ENCODE measurements at places on chromosomes 7 and 10.

GRCh38 chr10:88012641-88013040 lies 149.2 kb downstream of the PTEN start:
- DNase-seq: no peak

DNA sequence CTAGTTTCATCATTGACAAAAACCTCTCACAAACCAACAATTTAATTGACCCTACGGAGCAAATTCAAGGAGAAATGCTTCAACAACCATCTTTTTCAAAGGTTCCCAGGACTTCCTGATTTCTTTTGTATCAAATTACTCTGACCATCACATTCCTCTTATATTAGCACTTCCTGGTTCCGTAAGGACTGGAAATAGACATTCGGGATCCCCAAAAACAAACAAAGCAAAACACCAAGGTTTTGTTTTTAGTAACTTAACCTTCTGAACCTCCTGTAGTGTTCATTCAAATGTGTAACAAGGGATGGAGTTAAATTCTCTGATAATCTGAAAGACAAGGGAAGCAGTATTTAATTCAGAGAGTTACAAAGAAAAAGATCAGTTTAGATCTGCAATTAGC lies 387.6 kb upstream of the NRP1 start:
- DNase-seq: no peak

DNA sequence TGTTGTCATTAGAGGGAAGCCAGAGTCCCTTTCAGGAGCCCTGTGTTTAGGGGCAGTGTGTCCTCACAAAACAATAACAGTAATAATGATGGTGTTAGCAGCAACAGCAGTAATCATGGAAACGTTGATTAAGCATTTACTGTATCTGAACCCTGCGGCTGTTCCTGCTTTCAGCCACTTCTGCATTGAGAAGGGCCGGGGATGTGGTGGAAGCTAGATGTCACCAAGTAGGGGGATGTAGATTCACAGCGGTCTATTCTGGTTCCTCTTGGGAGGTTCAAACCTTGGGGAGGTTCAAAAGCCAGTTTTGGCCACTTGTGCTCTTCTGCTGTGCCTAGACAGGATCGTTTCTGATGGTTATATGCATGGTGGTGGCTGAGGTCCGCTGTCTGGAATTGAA lies 44.8 kb downstream of the PRPF18 start:
- DNase-seq: no peak

GRCh38 chr7:135910393-135911036 lies 66.6 kb downstream of the MTPN start:
- no peak for DNase-seq

DNA sequence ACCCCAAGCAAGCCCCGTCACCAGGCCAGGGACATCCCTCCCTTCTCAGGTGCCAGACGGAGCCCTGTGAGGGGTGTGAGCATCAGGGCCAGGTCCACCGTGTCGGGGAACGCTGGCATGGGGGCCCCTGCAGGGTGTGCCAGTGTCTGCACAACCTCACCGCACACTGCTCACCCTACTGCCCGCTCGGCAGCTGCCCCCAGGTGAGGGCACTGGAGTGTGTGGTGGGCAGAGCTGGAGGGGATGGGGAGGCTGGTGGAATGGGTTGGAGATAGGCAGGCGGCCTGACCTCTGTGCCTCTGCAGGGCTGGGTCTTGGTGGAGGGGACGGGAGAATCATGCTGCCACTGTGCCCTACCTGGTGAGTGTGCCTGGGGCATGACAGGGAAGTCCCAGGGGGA lies 19.9 kb upstream of the ZNF467 start:
- DNase-seq: no peak

DNA sequence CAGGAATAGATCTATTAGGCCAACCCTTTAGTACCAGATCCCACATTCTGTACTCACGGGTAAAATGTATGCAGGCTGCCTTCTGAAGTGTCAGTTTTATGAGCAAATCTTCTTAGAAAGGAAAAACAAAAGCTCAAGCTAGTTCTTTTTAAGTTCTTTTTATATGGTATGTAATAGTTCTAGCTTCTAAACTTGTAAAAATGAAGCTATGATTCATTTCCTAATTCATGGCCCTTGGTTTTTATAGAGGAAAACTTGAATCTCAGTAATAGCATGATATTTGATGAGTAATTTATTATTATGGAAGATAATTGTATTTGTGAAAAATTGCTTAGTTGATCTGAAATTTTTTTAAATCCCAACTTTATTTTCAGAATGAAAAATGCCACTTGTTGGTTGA lies 54.3 kb downstream of the SLK start:
- no peak for DNase-seq

DNA sequence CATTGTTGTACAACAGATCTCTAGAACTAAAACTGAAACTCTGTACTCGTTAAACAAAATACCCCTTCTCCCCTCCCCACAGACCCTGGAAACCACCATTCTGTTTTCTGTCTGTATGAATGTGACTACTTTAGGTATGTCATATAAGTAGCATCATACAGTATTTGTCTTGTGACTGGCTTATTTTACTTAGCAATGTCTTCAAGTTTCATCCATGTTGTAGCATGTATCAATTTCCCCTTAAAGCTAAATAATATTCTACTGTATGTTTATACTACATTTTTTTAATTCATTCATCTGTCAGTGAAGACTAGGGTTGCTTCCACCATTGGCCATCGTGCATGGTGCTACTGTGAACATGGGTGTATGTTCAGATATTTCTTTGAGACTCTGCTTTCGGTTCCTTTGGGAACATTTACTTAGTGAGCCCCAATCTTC lies 71.2 kb upstream of the RPA3 start:
- no peak for DNase-seq

DNA sequence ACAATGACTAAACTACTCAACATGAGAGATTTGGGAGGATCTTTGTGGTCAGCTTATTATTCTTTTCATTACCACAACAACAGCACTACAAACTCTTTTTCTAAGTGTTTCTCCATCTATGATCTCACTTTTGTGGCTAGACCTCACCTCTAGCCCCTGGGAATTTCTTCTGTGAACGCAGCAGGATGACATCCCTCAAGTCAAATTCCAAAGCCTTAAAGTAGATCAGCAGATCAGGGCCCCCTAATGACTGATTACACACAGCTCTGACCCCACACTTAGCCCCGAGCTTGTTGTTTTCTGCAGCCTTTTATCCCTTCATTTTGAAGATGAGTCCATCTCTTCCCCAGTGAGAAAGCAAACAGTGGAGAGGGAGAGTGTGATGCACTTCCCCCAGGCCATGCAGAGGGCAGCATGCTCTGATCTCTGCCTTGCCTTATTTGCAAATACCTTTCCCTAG lies 27.3 kb downstream of the TFAM start:
- no peak for DNase-seq

DNA sequence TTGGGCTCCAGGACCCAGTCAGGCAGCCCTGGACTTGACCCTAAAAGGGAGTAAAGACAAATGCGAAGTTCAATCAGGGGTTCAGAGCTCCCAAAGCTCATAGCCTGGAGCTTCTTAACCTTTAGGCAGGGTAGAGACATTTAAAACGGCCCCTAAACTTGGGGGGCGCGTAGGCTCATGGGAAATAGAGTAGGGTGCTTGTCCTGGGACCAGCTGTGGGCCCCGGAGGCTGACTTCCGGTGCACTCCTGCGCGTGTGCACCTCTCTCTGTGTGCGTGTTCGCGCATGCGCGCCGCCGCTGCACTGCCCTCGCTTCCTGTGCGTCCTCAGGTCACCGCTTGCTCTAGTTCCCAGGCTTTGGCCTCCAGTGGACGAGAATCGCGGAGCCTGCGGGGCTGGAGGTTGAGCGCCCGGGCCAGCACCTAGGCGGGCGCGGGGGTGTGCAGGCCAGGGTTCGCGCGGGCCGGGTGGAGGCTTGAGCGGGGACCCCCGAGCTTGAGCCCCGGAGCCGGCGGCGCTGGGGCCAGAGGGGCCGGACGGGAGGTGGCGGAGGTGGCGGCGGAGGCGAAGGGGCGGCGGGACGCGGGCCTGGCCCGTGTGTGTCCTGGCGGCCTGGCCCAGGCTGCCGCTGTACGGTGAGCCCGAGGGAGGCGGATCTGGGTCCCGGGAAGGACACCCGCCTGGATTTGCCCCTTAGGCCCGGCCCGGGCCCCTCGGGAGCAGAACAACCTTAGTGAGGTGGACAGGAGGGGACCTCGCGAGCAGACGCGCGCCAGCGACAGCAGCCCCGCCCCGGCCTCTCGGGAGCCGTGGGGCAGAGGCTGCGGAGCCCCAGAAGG lies at the start of gene RBAK:
Gene RBAK, plus strand, starts transcription at position 303 of the 839 bp plus-strand sequence. CDS start 2,217 bp downstream, outside the sequence.
- DNase-seq: peak; percentile 70

DNA sequence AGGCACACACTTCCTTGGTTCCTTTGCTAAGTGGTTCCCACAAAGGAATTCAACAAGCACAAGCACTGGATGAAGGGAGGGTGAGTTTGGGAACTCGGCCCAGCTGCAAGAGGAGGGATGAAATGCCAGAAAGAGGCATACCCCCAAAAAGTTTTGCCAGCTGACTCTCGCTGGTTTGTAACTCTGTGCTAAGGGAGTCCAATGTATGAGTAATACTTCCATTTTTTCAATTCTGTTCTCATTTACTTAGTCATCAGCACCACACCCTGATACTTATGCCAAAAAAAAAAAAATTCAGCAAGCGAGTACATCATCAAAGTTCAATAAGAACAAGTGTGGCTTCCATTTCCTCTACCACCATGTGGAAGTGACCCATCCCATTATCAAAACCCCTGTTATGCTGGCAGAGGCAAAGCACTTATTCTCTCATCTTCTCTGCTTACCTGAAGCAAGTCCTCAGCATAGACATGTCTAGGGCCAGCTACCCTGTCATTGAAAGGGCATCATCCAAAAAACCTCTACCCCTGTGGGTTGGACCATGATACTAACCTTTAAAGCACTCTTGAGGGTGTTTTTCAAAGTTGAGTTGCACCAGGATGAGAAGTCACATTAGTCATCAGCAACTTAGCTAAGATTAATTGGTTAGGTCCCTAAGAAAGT lies 6.9 kb upstream of the HYCC1 start:
- DNase-seq: no peak

GRCh38 chr10:43313901-43314300 lies 47.0 kb upstream of the RASGEF1A start:
- no peak for DNase-seq

DNA sequence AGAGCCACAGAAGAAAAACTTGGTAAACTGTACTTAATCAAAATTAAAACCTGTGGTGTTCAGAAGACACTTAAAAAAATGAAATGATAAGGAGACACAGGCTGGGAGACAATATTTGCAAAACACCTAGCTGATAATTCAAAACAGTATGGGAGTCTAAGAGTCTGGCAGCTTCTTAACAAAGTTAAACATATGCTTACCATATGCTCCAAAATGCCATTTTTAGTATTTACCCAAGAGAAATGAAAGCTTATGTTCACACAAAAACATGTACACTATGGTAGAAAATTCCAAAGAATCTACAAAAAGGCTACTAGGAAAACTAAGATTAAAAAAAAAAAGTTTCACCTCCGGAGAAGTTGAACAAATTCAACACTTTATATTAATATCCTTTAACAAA lies 48.6 kb downstream of the ITGB1 start:
- no peak for DNase-seq

DNA sequence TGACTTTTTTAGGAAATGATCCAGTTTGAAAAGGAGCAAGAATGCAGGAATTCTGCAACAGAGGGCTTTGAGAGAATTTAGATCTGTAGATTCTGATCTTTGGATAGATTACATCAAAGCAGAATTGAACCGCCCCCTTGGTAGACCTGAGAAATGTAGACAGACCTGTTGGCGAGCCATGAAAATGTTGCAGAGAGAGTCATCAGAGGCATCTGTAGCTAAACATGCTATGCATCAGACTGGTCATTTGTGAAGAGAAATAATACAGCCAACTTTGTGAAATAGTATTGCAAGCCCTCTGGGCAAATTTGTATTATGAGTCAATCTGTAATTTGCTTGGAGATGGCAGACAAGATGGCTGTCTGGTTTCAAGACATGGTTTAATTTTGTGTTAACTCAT lies 4.3 kb upstream of the C1GALT1 start:
- no peak for DNase-seq

DNA sequence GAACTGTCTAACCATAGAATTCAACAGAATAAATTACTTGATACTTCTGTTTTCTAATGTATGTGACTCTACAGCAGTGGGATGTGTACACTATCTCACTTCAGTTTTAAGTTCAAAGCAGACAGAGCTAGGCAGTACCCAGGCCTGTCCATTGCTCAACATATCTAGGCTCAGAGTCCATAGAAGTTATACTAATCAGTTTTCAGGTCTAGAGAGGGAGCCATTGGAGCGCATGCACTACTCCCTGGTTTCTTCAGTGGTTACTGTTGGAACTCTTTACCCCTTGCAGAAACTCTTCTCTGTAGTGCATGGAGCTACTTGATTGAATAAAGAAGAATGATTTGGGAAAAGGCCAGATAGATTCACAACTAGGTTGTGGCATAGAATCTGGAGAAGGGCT lies 4.4 kb downstream of the CD36 start:
- no peak for DNase-seq

- no peak for DNase-seq
Observed at GRCh38 chr10:127999297-128000129, 92.6 kb downstream of the PTPRE start.

Measured in stimulated activated CD4-positive, alpha-beta T cell treated with anti-CD3 and anti-CD28 coated beads, Interleukin-1b, Interleukin-23, amount 100 ng/mL, for 1 hour (primary cell).